Stimulated activated CD4-positive, alpha-beta T cell treated with anti-CD3 and anti-CD28 coated beads, Interleukin-1b, Interleukin-23, amount 100 ng/mL, for 1 hour (primary cell): ENCODE measurements at places on chromosomes 7 and 10.

GRCh38 chr7:83267141-83267631 is 104.5 kb upstream of the PCLO start:
- DNase-seq, result no peak

- no peak for DNase-seq
These were observed 160.4 kb upstream of the PHYHIPL start for GRCh38 chr10:59016043-59016442.

- DNase-seq, result no peak
These were observed 13.7 kb upstream of the FAM241B start for GRCh38 chr10:69616358-69616757.

- no peak for DNase-seq
These were observed 203.9 kb upstream of the PLPP4 start for GRCh38 chr10:120253131-120253530.

GRCh38 chr7:77991656-77992055 is 193.1 kb downstream of the PHTF2 start:
- DNase-seq, result no peak

GRCh38 chr7:31029251-31030042 is 22.7 kb upstream of the ADCYAP1R1 start:
- DNase-seq, result no peak

- DNase-seq, result no peak
These were observed 82.8 kb upstream of the C7orf33 start for GRCh38 chr7:148507787-148508186.

GRCh38 chr10:128390596-128390995 is 264.4 kb upstream of the MKI67 start:
- DNase-seq, result no peak

DNA sequence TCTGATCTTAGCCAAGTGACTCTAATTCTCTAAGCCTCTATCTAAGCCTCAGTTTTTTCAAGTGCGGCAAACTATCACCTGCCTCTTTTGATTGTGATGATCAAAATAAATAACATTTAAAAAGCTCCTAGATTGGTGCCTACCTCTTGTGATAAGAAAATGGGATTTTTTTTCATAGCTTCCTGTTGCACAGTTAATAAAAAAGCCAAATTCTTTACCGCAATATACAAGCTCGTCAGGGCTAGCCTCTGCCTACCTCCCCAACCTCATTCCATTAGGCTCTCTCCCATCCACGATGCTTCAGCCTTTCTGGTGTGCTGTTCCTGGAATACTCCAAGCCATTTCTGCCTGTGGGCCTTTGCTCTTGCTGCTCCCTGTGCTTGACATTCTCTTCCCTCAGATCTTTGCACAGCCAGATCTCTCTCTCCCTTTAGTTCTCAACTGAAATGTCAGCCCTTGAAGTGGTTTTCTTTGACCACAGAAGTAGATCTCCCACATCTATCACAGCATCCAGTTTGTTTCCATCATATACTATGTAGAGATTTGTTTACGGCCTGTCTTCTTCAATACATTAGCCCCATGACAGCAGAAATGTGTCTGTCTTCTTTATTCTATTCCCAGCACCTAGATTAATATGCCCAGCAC is 48.8 kb downstream of the SFR1 start:
- DNase-seq, result no peak

GRCh38 chr7:112487457-112488263 is 6.9 kb downstream of the LSMEM1 start:
- DNase-seq, result no peak

- no peak for DNase-seq
These were observed 9.9 kb downstream of the TTYH3 start for GRCh38 chr7:2641406-2642393.

GRCh38 chr10:52870562-52870961 is 98.0 kb upstream of the MBL2 start:
- no peak for DNase-seq

- DNase-seq, result no peak
These were observed 35.0 kb downstream of the KIF11 start for GRCh38 chr10:92627845-92628480.

DNA sequence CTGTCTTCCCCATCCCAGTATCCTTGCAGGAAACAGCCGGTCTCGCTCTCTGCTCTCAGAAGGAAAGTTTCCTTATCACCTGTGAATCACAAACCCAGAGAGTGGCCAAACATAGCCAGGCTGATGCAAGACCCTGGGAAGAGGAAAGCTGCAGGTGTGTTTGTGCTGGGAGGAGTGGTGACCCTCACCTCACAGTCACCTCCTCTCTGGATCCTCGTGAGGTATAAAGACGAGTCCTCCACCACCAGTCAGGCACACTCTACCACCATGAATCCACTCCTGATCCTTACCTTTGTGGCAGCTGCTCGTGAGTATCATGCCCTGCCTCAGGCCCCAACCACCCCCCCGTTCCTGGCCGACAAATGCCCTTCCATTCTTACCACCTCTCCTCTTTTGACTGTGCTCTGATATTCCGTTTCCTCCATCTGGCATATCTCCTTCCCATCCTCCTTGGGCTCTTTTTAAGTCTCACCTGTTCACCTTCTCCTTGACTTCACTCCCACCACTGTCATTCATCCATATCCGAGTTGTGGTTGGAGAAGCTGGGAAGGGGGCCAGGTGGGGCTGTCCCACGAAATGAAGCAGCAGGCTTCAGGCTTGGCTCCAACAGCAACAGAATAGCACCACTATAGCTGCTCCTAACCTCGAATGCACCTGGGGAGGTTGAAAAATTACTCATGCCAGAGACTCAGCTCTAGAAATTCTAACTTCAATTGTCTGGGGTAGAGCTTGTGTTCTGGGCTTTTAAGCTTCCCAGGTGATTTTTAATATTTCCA is at the start of gene PRSS1:
TSS of gene PRSS1 (plus strand) at position 255 of the 776 bp plus-strand sequence. CDS start at position 268, 13 bp downstream.
- DNase-seq, result no peak

DNA sequence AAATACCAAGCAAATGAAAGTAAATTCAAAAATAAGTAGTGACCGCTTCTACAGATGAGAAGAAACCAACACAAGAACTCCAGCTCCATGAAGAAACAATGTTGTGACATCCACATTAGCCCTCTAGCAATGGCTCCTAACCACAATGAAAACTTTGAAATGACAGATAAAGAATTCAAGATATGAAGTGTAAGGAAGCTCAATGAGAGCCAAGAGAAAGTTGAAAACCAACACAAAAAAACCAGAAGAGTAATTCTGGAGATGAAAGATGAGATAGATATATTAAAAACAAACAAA is 68.2 kb upstream of the DDC start:
- no peak for DNase-seq

GRCh38 chr7:41882745-41883420 is 180.0 kb upstream of the INHBA start:
- DNase-seq, result no peak

DNA sequence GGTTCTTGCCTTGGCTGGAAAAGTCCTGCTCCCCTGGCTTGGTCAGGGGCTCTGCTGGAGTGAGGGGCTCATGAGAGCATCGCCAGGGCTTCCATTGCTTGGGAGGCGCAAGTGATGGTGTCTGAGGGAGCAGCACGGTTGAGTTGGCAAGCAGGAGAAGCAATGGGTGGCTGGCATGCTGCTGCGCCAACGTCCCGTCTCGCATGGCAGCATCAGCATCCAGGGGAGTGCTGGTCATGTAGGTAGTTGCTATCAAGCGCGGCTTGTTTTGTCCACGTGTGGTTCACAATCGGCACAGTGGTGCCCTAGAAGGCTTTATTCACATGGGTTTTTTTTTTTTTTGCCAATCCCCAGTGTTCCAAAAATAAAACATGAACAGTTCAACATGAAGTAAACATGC is 3.8 kb downstream of the PYROXD2 start:
- DNase-seq, result no peak

- DNase-seq, result no peak
These were observed 71.8 kb downstream of the SNX10 start for GRCh38 chr7:26363465-26363864.

DNA sequence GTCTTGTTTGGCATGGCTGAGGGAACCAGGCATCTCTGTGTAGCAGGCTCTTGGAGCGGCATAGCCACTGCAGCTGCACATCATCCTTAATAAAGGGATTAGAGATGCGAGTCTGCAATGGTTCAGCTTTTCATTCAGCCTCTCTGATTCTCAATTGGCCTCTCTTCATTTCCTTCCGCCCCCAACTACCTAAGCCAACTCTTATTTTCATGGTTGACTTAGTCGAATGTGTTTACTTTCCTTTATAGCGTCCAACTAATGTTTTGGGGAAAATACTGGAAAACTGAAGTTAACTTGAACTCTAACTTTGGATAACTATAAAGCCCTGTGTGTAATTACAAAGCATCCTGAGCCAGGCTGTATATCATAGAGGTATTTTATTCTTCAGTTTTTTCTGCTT is 202.2 kb upstream of the KIAA1217 start:
- no peak for DNase-seq

GRCh38 chr10:132258423-132258822 is 49.3 kb downstream of the STK32C start:
- no peak for DNase-seq

- no peak for DNase-seq
These were observed 72.4 kb upstream of the LOXL4 start for GRCh38 chr10:98340261-98340939.

DNA sequence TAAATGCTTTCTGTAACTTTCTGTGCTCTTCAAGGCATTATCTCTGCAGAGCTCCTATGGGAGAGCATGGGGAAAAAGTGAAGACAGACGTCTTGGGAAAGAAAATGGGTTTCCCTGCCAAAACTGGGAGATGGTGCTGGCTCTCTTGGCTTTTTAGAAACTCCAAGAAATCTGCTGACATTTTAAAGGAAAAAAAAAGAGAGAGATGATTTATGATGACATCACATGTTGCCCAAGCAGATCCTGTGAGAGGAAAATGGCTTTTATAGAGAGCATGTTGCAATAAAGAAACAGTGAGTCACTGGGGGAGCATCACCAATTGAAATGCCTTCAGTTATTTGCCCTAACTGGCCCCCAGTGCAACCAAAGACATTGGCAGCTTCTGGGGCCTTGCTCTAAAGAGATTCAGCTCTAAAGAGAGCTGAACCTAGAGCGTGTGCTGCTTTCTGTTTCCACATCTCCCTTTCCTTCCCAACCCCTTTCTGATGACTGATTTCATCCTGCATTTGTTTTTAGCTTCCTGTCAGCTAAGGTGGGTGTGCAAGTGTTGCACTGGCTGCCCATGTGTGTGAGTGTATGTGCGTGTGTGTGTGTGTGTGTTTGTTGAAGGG is 37.7 kb downstream of the LRMDA start:
- DNase-seq, result no peak
